Psoas muscle (tissue), 8 donors: ENCODE measurements at places on chromosomes 3 and 15. TPM values are rescaled to one million over a fixed set of nuclear protein-coding genes. Genes with fewer than 3 reads are reported as not detected.
A peak's percentile ranks its signal among the peaks of the same experiment; 100 is the strongest.

- peak; percentile 54 for DNase-seq
- H3K36me3 ChIP-seq: no peaks in the 10 kb centered on the region
- H3K4me1 ChIP-seq: peaks cover 4% of the 10 kb centered on the region
- peaks cover 26% of the 10 kb centered on the region for H3K27me3 ChIP-seq
- H3K27ac ChIP-seq: peak within 1 kb of the TSS; percentile 88
- H3K4me3 ChIP-seq: peak within 1 kb of the TSS; percentile 87
These were observed 41.6 kb upstream of the ROPN1 start for GRCh38 chr3:124033360-124034015.

Gene FETUB
- polyA plus RNA-seq: not detected

Gene RETNLB
- polyA plus RNA-seq: not detected

Gene PARP3
- polyA plus RNA-seq: 5.2 TPM
